ENCODE measurements at places on chromosomes 16 and 17. TPM values are rescaled to one million over a fixed set of nuclear protein-coding genes. Genes with fewer than 3 reads are reported as not detected.

Gene ZG16
- not detected for polyA plus RNA-seq

Gene TMC6
- polyA plus RNA-seq, result 1.3 TPM

Gene OTOP2
- polyA plus RNA-seq, result not detected

Gene XPO6
- 162 TPM for polyA plus RNA-seq

Gene ACSM5
- polyA plus RNA-seq, result 0.10 TPM

Gene EIF3CL
- polyA plus RNA-seq, result 70.5 TPM

Gene FBXW10B
- polyA plus RNA-seq, result 0.11 TPM

Gene DPEP3
- polyA plus RNA-seq, result not detected

Gene PRR35
- not detected for polyA plus RNA-seq

Gene SCN4A
- not detected for polyA plus RNA-seq

Gene RAP1GAP2
- 0.99 TPM for polyA plus RNA-seq

Gene RNF40
- polyA plus RNA-seq, result 42.0 TPM

Gene HES7
- polyA plus RNA-seq, result not detected

Gene CCR7
- polyA plus RNA-seq, result 0.10 TPM

Gene SOX8
- not detected for polyA plus RNA-seq

Gene PSMD7
- polyA plus RNA-seq, result 196 TPM

Gene VAT1
- 234 TPM for polyA plus RNA-seq

Gene SLC35G6
- not detected for polyA plus RNA-seq

Gene RPAIN
- 21.4 TPM for polyA plus RNA-seq

Gene KIF19
- not detected for polyA plus RNA-seq
